SK-MEL-5 (cell line): ENCODE measurements at places on chromosomes 11 and 22. TPM values are rescaled to one million over a fixed set of nuclear protein-coding genes. Genes with fewer than 3 reads are reported as not detected.

DNA sequence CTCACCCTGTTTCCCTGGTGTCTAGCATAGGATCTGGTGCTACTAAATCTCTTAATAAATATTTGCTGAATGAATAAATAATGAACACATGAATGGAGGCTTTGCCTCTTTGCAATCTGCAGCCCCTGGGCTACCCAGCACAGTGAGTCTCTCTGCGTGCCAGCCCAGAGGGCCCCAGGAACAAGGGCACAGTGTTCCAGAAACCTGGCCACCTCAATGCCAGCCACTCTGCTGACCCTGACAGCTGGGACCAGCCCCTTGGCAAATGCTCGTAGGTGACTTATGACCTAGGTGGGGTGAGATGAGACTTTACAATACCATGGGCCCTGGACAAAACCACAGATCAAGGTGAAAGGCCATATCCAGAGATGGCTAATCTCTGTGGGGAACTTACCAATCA lies 31.6 kb downstream of the UQCR10 start:
- DNase-seq = no peak

DNA sequence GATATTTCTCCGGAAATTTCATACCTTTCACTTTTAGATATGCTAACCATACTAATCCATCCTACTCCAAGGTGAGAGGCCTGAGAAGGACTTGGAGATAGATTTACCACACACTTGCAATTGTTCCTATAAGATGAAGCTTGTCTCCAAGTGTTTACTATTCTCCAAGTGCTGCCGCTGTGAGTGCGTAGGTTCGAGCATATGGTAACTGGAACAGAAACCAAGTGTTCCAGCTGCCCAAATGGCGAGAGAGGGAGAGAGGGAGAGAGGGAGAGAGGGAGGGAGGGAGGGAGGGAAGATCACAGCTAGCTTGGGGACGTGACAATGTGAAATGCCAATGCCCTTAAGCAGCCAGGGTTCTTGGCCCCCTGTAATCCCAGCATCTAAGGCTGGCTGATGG lies 21.5 kb downstream of the ASCC2 start:
- no peak for DNase-seq

DNA sequence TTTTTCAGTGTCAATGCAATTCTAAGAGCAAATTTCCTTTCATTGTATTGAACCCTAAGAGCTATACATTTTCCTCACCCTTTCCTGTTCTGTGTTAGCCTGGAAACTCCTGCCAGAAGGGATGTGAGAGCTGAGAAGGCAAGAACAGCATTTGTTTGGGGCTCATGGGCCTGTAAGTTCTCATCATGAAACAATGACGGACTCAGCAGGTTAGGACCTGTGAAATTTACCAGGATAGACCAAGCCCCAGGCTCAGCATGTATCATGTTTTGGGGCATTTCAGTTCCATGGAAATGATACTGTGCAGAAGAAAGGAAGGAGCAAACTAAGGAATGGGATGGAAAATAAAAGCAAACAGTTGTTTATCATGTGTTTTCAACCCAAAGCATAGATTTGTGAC lies 41.6 kb downstream of the NTM start:
- no peak for DNase-seq

DNA sequence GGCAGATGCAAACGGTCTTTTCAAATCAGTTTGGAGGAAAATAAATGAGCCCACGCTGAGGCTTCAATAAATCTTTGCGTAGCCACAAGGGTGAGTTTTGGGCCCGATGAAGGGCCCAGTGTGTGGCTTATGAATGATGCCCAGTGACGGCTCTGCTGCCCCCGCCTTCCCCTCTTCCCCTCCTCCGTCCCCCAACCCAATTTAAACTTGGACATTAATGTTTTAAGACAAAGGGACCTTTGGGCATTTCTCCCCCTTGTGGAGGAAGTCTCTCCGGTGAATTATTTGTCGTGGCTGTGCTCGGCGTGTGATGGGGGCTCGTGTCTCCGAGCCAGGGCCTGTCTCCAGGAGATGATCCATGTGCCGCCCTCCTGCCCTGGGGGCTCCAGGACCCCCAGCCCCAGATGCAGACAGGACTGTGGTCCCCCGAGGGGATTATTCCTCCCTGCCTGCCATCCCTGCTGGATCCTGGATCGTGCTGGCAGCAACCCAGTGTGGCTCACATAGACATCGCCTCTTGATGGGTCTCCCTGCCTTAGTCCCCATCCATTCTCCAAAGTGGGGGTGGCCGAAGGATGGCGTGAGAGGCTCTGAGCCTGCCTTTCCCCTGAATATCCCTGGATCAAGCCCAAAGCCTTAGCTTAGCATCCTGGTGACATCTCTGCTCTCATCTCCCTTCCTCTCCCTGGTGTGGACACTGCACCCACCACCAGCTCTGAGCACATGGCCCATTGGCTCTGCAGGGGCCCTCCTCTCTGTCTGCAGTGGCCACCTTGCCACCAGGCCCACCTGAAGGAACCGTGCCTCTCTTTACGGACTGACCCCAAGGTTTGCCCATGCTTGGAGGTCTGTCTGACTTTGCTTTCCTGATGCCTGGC lies 56.4 kb downstream of the SMIM38 start:
- peak; percentile 59 for DNase-seq

DNA sequence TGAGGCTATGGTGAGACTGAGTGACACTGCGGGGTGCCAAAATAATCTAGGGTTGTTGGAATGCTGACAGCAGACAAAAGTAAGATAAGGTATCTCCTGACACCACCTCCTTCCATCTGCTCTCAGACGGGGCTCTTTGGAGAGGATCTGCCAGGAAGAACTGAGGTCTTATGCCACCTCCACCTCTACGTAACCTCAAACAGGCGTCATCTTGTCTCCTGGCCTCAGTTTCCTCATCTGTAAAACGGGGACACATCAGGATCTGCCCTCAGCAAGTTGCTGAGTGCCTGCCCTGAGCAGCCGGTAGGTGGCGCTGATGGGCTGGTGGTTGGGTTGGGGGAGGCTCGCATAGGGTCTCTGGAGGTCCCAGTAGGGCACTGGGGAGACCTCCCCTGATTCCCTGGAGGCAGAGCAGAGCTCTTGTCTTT lies 1.7 kb upstream of the MYEOV start:
- peak; percentile 77 for DNase-seq

GRCh38 chr22:21796863-21797262 lies 61.3 kb upstream of the YPEL1 start:
- peak; percentile 57 for DNase-seq

- DNase-seq = peak; percentile 37
Observed at GRCh38 chr11:126968915-126969314, 31.7 kb downstream of the KIRREL3 start.

DNA sequence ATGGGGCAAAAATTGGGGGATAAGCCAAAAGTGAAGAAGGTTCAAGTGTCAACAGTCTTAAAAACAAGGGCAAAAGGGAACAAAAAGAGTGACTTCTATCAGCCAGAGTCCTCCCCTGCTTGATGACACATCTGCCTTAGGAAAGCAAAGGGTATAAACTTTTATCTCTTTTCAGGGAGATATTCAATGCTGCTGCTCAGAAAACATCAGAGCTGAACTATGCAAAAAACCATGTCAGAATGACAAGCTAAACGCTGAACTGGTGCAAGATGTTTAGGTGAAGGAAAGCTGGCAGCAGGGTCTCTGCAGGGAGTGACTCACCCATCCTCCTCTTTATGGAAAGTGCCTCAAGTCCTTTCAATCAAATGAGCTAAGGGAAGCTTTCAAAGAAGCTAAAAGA lies 24.7 kb downstream of the ALG9 start:
- no peak for DNase-seq

DNA sequence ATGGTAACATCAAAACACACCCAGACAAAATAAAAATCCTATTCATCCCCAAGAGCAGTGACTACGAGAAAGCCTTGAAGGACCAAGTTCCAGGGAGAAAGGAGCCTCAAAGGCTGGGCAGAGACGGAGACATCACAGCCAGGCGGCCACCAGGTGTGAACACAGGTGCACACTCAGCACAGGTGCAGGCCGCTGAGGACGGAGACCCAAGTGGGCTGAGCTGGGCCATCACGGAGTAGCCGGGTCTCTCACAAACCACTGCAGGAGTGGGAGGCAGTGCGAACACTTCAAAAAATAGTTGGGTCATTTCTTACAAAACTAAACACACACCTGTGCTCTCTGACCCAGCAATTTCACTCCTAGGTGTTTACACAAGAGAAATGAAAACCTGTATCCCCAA lies 72.6 kb downstream of the PHF21B start:
- no peak for DNase-seq

GRCh38 chr11:72625691-72626413 lies 48.4 kb downstream of the PDE2A start:
- DNase-seq = no peak

- DNase-seq = no peak
Observed at GRCh38 chr11:91219535-91219934, 996.7 kb upstream of the CHORDC1 start.

- peak; percentile 52 for DNase-seq
Observed at GRCh38 chr22:35835998-35836691, 118.5 kb downstream of the APOL5 start.

DNA sequence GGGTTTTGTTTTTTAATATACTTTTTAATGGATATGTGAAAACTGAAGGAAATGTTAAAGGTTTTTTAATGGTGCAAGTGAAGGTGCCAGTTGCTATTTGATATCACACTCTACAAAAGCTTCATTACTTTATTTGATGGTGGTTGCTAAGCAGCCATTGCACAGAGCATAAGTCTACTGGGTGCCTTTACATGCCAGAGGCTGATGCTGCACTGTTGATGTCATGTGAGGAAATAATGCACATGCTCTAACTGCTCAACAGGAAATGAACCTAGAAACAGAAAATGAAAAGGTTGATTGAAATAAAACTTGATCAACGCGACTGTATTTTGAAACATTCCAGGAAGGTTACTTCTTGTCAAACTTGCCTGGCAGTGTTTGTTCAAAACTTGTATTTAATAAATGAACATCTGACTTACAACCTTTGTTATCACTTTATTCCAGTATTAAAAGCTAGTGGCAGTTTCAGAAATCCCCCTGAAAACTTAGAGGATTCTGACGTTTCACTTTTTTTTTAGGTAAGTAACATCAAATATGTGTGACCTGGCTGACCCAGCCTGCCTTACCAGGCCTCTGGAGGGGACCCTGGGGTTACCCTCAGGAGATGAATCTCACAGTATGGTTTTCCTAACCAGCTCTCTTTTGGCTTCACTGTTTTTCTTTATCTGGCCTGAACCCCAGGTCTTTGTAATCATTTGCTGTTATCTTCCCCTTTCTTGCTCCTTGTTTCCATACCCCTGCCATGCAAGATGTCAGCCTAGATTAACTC lies 2.4 kb upstream of the ATP5MG start:
- DNase-seq = peak; percentile 38

- no peak for DNase-seq
Observed at GRCh38 chr22:42646569-42647525, 2.3 kb downstream of the CYB5R3 start.

- no peak for DNase-seq
Observed at GRCh38 chr11:65288706-65289536, 25.7 kb upstream of the CDC42EP2 start.

GRCh38 chr11:7575841-7576725 lies 62.3 kb downstream of the PPFIBP2 start:
- DNase-seq = peak; percentile 44

- DNase-seq = no peak
Observed at GRCh38 chr22:36465232-36466021, 16.0 kb downstream of the TXN2 start.

DNA sequence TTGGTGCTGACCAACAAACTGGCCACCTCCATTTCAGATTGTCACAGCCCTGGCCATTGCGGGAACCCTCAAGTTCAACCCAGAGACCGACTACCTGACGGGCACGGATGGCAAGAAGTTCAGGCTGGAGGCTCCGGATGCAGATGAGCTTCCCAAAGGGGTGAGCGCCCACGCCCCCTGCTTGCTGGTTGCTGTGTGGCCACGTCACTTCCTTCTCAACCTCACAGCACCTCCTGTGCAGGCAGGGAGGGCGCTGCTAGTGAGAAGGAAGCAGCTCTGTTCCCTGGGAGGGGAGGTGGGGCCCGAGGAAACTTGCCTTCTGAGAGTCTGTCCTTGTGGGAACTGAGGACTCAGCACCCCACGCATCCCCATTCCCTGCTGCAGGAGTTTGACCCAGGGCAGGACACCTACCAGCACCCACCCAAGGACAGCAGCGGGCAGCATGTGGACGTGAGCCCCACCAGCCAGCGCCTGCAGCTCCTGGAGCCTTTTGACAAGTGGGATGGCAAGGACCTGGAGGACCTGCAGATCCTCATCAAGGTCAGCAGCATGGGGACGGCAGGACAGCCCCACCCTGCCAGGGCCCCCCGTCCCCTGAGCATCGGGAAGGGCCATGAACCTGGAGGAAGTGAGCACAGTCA lies 19.3 kb downstream of the POLR3H start:
- DNase-seq = no peak

GRCh38 chr11:128483211-128483788 lies 104.1 kb downstream of the ETS1 start:
- DNase-seq = no peak

DNA sequence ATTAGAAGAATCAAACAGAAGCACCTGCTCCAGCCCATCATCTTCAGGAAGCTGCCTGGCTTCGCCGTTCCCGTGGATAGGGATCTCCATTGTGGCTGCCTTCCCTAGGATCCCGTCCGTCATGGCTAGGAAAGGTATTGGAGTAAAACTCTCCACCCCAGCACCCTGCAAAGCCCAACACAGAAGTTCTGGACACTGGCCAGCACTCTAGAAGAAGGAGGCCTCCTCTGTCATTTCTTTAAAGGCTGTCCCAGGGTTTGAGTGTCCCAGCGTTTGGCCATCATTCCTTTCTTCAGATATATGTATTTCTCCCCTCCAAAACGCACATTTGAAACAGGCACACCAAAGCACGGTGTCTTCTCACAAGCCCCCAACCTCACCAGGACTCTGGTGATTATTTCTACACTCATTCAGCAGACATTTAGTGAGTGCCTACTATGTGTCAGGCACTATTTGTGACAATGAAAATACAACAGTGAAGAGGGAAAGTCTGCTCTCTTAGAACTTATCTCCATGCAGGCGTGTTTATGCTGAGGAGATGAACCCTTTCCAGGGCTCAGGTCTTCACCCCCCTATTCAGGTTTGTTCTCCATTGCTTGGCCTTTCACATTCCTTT lies 724 bp downstream of the ARFIP2 start:
- DNase-seq = no peak

GRCh38 chr11:13465909-13466371 lies 2.9 kb upstream of the BTBD10 start:
- DNase-seq = peak; percentile 73

GRCh38 chr11:5604896-5605295 lies 8.5 kb downstream of the TRIM6 start:
- DNase-seq = no peak

The PKNOX2 gene
- total RNA-seq = 1.4 and 1.6 TPM in 2 replicates

The OR51I1 gene
- total RNA-seq = 0.63 TPM in 1 of 2 replicates, not detected in the other

The CARD16 gene
- 19.3 and 19.5 TPM in 2 replicates for total RNA-seq

The NXPE2 gene
- not detected in 2 replicates for total RNA-seq

The DEFB131B gene
- not detected in 2 replicates for total RNA-seq

The P4HA3 gene
- total RNA-seq = 2.2 and 2.6 TPM in 2 replicates

The MS4A3 gene
- total RNA-seq = not detected in 2 replicates

The OR5D13 gene
- total RNA-seq = not detected in 2 replicates

The ANO1 gene
- total RNA-seq = 1.2 and 2.9 TPM in 2 replicates

The DNAL4 gene
- 14.4 and 16.7 TPM in 2 replicates for total RNA-seq

The TRIM48 gene
- 2.4 and 3.0 TPM in 2 replicates for total RNA-seq

The CHADL gene
- total RNA-seq = 0.13 and 0.56 TPM in 2 replicates
